Pancreas (tissue), 10 donors: ENCODE measurements at places on chromosomes 16 and 17. TPM values are rescaled to one million over a fixed set of nuclear protein-coding genes. Genes with fewer than 3 reads are reported as not detected.

- H3K27me3 ChIP-seq: no peaks in the 10 kb centered on the region
- H3K4me3 ChIP-seq: no peak overlapping the region
- no peak overlapping the region for H3K27ac ChIP-seq
- H3K4me1 ChIP-seq: no peaks in the 10 kb centered on the region
Observed at GRCh38 chr17:80574496-80574895, 29.9 kb downstream of the RPTOR start.

DNA sequence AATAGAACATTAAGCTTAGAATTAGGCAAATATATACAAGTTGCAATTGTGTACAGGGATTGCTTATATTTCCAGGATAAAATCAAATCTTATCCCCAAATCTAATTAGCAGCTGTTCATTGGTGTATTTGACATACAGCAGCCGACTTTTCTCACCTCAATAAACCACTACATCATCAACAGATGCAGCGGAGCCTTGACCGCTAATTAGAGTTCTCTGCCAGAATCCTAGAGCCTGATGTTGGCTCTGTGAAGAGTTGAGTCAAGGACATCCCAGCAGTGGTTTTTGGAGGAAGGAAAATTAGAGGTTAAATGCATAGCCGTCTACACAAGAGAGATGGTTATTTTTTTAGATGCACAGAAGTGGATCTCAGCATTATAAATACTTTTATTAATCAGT, 221.9 kb upstream of the CACNG5 start:
- no peaks in the 10 kb centered on the region for H3K27me3 ChIP-seq
- no peak overlapping the region for H3K27ac ChIP-seq
- DNase-seq: no peak
- H3K4me3 ChIP-seq: no peak overlapping the region
- H3K36me3 ChIP-seq: no peaks in the 10 kb centered on the region
- no peaks in the 10 kb centered on the region for H3K4me1 ChIP-seq

- H3K27ac ChIP-seq: no peak overlapping the region
- no peak overlapping the region for H3K4me3 ChIP-seq
- H3K4me1 ChIP-seq: no peaks in the 10 kb centered on the region
Observed at GRCh38 chr16:50814052-50814451, 72.2 kb downstream of the CYLD start.

DNA sequence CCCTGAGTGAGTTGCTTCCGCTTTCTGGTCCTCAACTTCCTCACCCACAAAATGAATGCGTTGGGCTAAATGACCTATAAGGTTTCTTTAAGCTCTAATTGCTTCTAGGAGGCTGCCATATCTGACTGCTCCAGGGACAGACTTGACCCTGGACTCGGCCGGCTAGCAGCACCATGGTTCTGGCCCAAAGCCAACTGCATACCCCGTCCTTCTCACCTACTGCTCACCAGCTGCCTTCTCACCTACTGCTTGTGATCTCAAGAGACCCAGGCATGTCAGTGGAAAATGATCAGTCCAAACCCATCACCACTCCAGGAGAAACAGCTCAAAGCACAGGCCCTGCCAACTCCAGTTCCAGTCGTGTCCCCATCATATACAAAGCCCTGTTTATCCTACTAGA, 124.3 kb upstream of the IRX5 start:
- H3K27me3 ChIP-seq: no peaks in the 10 kb centered on the region
- DNase-seq: no peak
- no peaks in the 10 kb centered on the region for H3K4me1 ChIP-seq
- H3K27ac ChIP-seq: no peak overlapping the region

- no peaks in the 10 kb centered on the region for H3K36me3 ChIP-seq
- no peak for DNase-seq
- H3K4me1 ChIP-seq: peaks cover 7% of the 10 kb centered on the region
- H3K27me3 ChIP-seq: no peaks in the 10 kb centered on the region
Observed at GRCh38 chr17:27630607-27631410, at the start of gene LGALS9. LGALS9 (plus strand) TSS chr17:27631188; CDS start chr17:27631266, 78 bp downstream.

GRCh38 chr16:48501516-48502377, 108.2 kb downstream of the N4BP1 start:
- no peak overlapping the region for H3K27ac ChIP-seq
- no peak overlapping the region for H3K4me3 ChIP-seq
- H3K36me3 ChIP-seq: no peaks in the 10 kb centered on the region
- H3K27me3 ChIP-seq: no peaks in the 10 kb centered on the region

- no peaks in the 10 kb centered on the region for H3K4me1 ChIP-seq
- H3K27ac ChIP-seq: no peak overlapping the region
- no peaks in the 10 kb centered on the region for H3K27me3 ChIP-seq
- DNase-seq: no peak
Observed at GRCh38 chr16:12903407-12904328, 2.3 kb downstream of the SHISA9 start.

DNA sequence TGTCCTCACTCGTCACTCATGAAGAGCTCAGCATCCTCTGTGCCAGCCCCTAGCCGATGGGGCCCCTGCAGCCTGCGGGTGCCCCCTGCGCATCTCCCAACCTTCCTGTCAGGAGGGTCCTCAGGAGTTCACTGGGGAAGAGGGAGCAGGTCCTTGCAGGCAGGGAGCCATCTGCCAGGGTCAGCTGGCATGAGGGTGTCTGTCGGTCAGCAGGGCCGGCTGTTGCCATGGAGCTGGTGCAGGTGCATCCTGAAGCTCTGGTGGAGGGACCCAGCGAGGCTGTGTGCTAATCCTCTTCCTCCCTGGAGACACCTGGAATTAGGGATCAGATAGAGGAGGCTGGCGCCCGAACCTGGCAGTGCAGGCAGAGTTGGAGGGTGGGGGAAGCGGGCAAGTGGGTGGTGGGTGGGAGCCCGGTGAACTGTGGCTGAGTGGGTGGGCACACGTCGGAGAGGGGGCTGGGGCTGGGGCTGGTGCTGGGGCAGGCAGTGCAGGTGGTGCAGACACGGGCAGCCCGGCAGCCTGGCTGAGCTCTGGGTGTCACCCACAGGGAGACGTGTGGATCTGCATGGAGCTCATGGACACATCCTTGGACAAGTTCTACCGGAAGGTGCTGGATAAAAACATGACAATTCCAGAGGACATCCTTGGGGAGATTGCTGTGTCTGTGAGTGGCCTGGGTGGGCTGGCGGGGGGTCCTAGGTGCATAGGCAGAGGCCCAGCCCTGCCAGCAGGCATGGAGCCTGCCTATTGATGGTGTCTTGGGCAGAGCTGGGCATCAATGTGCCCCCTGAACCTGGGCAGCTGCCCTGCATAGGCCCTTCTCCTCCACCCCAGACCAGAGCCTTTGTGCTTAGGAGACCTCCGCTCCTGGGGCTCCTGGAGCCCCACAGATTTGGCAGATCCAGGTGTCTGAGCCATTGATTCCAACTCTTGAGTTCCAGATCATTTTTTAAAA, 17.4 kb downstream of the MAP2K3 start:
- H3K27me3 ChIP-seq: no peaks in the 10 kb centered on the region
- no peak overlapping the region for H3K4me3 ChIP-seq
- peak; percentile 21 for DNase-seq
- H3K4me1 ChIP-seq: no peaks in the 10 kb centered on the region
- H3K36me3 ChIP-seq: peaks cover 37% of the 10 kb centered on the region

DNA sequence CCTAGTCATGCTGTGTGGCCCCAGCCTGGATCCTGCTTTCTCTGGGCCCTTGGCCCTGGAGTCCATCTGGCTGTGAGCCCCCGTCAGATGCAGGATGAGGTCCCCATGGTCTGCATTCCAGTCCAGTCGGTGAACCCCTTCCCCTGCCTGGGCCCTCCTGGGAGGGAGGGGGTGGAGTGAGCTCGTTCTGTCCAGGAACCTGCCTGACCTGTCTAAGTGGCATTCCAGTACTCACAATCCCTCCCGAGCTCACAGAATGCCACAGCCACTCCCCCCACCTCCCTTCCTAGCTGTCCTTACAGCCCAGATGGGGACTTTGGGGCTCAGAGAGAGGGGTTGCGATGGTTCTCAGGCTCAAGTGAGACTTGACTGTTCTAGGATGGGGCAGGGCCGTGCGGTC, 15.5 kb downstream of the SPNS2 start:
- DNase-seq: peak; percentile 76
- no peaks in the 10 kb centered on the region for H3K36me3 ChIP-seq
- H3K27me3 ChIP-seq: no peaks in the 10 kb centered on the region

GRCh38 chr17:44971776-44972483, 3.8 kb upstream of the C1QL1 start:
- H3K4me3 ChIP-seq: no peak overlapping the region
- DNase-seq: no peak
- H3K27me3 ChIP-seq: no peaks in the 10 kb centered on the region
- no peaks in the 10 kb centered on the region for H3K36me3 ChIP-seq
- peaks cover 3% of the 10 kb centered on the region for H3K4me1 ChIP-seq

DNA sequence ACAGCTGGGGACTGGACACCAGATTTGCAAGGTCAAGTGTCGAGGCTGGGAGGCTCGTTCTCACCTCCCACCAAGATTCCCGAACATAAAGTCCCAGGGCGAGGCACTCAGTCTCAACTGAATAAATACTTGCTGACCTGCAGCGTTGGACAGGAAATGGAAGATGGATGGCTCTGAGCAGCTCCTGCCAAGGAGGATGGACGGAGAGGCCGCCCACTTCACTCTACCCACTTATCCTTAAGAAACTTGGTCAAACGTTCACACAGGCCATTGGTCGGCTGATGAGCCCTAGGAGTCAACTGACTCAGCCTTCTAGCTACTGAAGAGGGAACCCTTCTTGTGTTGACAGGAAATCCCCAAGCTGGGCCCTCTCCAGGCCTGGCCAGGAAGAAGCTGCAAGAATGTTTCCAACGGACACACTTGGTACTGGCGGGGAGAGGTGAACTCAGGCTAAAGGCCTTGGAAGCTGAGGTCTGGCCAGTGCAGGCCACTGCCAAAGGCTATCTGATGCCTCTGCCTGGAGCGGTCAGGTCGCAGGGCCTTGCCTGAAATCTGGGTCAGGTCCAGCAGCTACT, 50.0 kb downstream of the VAC14 start:
- peaks cover 13% of the 10 kb centered on the region for H3K4me1 ChIP-seq
- H3K4me3 ChIP-seq: no peak overlapping the region
- no peaks in the 10 kb centered on the region for H3K27me3 ChIP-seq
- H3K36me3 ChIP-seq: no peaks in the 10 kb centered on the region

DNA sequence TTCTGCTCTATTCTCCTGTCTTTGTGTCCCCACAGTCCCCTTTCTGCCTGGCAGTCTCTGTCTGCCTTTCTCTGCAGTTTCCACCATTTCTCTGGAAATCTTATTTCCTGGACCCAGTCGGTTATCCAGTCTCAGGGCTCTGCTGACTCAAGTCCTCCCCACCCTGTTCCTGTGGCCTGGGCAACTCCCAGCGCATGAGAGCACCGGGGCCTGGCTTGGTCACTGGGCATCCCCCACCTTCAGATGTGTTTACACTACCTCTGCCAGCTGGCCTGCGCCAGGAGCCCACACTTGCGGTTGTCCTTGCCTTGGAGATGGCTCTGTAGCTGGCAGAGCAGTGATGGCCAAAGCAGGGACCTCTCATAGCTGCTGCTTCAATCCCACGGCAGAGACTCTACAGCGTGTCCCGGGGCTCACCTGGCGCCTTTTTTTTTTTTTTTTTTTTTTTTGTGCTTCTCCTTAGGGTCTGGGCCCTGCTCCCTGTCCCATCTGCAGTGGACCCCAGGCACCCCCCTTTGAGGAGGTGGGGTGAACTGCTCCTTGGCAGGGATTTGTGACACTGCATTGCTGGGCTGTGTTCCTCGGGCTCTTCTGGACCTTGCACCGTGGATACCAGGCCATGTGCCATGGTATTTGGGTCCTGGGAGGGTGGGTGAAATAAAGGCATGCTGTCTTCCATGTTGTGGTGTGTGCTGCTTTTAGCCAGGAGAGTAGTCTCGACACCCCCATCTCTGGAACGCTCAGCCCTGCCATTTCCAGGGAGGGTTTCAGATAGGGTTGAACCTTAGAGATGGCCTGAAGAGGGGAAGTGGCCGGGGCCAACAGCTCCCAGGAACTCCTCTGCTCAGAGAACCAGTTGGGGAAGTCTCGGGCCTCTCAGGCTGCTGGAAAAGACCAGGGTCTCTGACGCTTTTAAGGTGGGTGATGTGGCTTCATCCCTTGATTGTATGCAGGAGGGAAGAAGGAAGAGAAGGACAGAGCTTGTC, 17.5 kb downstream of the GUCY2D start:
- no peak overlapping the region for H3K27ac ChIP-seq
- H3K36me3 ChIP-seq: no peaks in the 10 kb centered on the region
- H3K27me3 ChIP-seq: no peaks in the 10 kb centered on the region
- H3K4me3 ChIP-seq: no peak overlapping the region

GRCh38 chr17:40597556-40598300, 32.5 kb upstream of the CCR7 start:
- no peak for DNase-seq
- no peak overlapping the region for H3K27ac ChIP-seq
- H3K4me3 ChIP-seq: no peak overlapping the region
- H3K4me1 ChIP-seq: no peaks in the 10 kb centered on the region
- no peaks in the 10 kb centered on the region for H3K36me3 ChIP-seq
- H3K27me3 ChIP-seq: no peaks in the 10 kb centered on the region

DNA sequence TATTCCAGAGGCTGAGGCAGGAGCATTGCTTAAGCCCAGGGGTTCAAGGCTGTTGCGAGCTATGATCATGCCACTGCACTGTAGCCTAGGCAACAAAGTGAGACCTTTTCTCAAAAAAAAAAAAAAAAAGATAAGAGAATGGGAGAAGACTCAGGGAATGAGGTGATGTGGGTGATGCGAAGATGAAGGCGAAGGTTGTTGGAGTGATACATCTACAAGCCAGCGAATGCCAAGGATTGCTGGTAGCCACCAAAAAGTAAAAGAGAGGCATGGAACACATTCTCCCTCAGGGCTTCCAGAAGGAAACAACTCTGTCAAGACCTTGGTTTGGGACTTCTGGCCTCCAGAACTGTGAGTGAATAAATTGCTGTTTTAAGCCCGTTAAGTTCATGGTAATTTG, 26.0 kb upstream of the CNEP1R1 start:
- no peaks in the 10 kb centered on the region for H3K27me3 ChIP-seq
- no peak for DNase-seq
- H3K36me3 ChIP-seq: no peaks in the 10 kb centered on the region
- H3K4me3 ChIP-seq: no peak overlapping the region
- H3K4me1 ChIP-seq: no peaks in the 10 kb centered on the region

DNA sequence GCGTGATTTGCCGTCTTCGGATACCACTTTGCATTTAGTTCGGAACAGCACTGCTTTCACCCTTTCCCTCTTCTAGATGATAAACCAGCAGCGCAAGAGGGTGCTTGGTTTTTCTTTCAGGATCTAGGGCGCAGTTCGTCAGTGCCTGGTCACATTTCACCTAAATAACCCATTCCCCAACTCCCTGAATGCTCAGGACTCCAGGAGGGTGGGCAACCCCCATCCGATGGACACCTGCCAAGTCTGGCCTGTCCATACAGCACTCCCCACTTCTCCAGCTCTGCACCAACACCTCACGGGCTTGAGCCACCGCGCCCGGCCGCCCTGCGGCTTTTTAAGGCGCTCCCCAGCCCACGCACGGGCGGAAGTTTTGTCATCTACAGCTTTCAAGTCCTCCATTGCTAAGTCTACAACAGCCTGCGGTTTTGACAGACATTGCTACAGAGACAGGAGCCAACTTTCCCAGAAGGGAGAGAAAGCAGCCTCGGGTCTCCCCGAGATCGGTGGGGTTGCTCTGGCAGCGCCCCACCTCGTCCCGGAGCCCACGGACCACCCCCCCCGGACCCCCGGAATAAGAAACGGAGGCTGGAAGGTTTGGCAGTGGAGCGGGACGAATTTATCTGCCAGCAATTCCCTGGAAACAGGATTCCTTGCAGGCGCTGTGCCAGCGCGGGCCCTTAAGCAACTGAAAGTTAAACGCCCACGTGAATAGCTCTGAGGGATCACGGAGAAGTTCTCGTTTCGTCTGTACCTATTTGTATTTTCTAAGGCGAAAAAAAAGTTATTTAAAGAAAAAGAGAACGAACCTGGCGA, 38.6 kb upstream of the SLFN13 start:
- H3K27ac ChIP-seq: no peak overlapping the region
- no peak for DNase-seq
- peak overlapping the region; percentile 19 for H3K4me3 ChIP-seq
- H3K27me3 ChIP-seq: peaks cover 40% of the 10 kb centered on the region

The RAPGEFL1 gene
- 2.8 TPM for total RNA-seq

The QPRT gene
- 16.3 TPM for total RNA-seq

The KLHL11 gene
- 6.4 TPM for total RNA-seq

The ADAP2 gene
- total RNA-seq: 2.5 TPM

The NEUROD2 gene
- total RNA-seq: not detected

The HOXB4 gene
- total RNA-seq: 0.67 TPM
